ENCODE measurements at places on chromosomes 1 and 21.
A peak's percentile ranks its signal among the peaks of the same experiment; 100 is the strongest.

DNA sequence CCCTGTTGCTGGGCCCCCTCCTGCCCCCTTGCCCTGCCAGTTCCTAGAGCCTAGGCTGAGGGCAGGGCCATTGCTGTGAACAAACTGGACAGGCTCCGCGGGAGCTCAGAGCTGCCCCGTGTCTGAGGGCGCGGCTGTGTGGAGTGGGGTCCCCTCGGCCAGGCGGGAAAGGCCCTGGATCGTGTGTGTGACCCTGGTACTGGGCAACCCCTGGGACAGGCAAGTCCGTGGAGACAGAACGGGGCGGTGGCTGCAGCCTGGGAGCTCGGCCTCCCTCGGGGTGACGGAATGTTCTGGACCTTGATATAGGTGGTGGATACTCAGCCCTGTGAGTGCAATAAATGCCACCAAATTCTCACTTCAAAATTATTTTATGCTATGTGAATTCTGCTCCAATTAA lies 27.7 kb upstream of the C1orf159 start:
- peak; percentile 77 for DNase-seq

DNA sequence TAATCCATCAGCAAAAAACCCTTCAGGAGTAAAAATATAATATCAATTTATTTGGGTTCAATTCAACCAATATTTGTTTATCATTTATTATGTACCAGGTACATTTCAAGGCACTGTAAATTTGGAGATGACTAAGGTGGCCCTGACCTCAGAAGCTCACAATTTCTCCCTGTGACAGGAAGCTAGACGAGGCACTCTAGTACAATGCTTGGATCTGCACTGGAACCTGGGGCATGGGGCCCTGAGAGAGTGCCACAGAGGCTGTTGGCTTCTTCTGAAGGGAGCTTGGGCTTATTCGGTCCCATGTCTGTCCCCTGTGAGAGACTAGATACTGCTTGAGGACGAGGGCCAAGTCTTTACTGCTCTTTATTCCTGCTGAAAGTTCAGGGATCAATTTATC lies 31.5 kb downstream of the RHOU start:
- no peak for DNase-seq

DNA sequence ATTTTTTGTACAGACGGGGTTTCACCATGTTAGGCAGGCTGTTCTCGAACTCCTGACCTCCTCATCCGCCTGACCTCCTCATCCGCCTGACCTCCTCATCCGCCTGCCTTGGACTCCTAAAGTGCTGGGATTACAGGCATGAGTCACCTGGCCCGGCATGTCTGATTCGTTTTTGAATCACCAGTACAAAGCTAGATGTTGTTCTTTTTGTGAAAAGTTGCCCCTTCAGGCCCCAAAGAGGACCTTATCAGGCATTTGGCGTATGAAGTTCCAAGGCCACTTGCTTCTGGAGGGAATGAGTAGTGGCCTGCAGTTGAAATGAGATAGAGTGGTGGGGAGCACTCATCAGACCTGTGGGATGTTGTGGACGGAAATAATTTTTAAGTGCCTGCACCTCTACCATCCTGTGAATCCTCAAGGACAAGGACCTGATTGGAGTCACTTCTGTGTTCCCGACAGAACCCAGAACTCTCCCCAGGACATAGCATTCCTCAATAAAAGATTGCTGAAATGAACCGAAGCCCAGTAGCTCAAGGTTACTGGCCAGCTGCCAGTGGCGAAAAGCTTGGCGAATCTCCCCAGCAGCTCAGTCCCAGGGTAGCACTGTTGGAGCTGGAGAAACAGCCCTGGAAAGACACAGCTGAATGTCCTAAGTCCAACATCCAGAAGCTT lies 50.1 kb downstream of the NDUFS5 start:
- DNase-seq: peak; percentile 37

DNA sequence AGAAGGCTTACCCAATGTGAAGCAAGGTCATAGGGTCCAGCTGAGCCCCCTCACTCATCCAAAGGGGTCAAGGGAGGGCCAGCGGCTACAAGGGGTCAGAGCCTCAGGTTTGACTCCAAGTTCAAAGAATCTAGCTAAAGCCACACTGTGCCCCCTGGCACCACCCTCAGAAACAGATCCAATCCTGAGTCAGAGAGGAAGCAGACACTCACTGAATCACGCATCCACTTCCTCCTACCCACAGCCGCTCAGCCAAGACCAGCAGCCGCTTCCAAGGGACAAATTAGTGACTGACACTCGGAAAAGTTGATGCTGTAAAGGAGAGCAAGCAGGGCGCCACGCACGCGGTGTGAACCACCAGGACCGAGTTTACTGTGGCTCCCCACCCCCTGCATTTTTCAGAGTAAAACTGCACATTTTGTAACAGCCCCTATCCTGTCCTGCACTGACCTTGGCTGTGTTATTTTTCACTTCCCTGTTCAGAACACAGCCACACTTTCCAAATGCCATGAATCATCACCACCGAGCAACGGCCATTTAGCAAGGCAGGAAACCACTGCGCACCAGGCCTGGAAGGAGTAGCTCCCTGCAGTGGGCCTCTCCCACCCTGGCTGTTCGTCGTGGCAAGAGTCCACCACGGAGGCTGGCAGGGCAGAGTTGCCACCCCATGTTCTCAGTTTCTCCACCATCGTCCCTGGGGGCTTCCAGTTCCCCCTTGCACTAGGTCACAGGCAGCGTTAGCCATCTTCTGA lies 147.8 kb downstream of the TOMM20 start:
- DNase-seq: peak; percentile 64

DNA sequence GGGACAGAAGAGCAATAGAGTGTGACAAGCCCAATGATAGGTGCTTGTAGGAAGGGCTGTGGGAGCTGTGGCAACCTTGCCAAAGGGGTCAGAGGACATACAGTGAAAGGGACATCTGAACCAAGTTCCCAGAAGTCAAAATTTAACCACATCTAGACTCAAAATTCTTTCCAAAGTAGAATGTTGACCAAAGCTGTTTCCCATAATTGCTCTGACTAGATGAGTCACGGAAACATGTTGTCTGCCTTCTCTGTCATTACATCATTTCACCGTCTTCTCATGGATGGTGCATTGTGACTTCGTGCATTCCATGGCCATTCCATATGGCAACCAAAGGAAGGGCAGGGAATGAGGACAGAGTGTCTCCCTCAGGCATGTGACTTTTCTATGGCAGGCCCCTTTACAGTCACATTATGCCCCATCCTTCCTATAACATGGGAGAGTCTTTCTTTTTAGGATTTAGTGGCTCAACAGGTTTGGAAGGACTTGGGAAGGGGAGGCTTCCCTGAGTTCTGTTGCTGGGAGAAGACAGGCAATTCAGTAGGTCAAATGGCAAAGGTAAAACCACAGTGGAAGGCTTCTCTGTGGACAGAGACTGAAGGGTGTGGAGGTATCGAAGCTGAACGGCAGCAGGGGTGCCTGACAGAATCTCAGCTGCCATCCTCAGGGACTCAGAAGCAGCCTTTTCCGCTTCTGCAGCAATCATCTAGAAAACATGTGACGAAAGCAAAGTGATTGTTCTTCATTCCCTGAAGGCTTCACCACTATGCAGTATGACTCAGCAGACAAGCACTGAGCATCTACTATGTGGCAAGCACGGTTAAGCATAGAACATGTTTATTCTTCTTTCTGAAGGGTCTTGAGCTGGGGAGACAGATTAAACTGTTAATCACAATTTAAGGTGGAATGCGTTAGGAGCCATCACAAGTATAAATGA lies 24.7 kb downstream of the NPHS2 start:
- no peak for DNase-seq

GRCh38 chr1:174964261-174964971 lies 35.3 kb upstream of the CACYBP start:
- DNase-seq: no peak

DNA sequence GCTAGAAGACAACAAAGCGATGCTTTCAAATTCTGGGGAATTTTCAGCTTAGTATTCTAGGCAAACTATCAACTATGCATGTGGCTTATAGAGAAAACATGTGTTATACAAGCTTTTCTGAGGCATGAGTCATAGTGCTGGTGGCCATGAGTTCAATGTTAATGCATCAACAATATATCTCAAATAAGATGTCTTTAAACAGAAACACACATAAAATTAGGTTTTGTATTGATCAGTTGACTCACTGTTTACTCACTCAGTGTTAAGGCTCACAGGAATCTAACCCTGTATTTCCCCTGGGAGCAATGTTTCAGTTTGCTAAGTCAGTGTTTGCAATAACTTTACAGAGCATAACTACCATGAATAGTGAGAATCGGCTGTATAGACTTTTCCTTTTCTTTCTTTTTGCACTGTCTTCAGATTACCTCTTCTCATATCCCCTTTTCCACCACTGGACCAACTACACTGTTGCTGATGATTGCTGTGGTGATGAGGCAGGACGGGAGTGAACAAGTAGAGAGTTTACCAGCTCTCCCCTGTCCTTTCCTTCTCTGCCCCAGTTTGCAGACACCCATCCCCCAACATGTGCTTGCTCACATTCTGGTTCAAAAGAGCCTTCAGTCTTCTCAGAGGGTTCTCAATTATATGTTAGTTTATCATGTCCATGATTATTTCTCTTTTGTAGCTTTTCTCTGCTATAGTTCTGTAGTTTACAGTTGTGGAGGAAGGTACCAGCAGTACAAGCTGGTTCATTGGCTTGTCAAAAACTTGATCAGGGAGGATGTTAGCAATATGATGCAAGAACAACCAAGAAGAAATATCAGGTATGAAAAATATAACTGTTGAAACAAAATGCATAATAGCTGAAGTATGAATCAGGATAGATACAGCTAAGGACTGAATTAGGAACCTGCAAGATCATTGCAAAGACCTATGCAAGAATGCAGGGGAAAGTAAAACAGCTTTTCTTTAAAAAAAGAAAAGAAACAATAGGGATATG lies 23.9 kb downstream of the CD2 start:
- DNase-seq: no peak

DNA sequence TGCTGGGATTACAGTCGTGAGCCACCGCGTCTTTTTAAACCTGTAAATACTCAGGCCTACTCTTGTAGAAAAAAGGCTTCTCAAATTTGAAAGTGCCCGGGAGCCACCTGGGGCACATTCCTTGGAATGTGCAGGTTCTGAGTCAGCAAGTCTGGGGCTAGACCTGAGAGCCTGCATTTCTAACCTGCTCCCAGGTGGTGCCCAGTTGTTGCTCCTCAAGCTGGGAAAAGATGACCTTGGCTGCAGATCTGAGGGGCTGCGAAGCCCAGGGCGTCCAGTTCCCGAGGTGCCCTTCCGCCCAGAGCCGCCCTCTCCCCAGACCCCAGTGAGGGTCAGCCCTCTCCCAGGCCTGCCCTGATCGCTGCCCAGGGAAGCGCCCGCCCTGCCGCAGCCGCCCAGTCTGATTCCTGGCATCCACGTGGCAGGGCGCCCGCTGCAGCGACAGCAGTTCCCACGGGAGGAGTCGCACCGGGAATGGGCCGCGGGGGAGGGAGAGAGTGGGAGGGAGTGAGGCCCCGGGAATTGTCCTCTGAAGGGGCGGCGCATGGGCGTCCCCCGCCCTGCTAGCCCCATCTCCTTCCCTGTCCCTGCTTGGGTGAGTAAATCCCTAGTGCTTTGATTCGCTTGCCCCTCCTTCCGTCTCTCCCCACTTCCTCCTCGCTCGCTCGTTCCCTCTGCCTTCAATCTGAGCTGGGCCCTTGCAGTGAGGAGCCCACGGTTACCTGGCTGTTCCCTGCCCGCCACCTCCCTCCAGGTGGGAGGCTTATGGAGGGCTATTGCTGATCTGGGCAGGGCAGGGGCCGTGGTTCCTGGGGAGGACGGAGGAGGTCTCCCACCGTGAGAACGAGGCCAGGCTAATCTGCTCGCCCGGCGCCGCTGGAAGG lies 18.8 kb upstream of the TENT5B start:
- DNase-seq: peak; percentile 86

GRCh38 chr1:7616076-7616832 lies 154.8 kb upstream of the VAMP3 start:
- no peak for DNase-seq

DNA sequence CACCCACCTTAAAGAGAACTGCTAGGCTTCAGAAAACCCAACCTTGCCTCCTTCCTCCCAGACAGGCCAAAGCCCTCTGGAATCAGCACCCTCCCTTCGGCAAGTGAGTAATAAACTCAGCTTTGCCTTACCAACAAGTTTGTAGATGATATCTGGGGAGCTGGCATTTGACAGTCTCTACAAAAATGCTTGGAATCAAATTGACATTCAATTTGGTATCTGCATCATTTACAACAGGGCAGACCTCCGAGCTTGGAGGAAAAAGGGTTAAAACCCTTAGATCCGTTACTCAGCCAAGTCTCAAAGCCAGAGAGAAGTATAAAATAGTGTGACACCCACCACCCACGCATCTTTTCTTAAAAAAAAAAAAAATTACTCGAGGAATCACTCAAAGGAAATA lies 149.3 kb upstream of the EDN2 start:
- DNase-seq: no peak

GRCh38 chr1:9753121-9753531 lies 70.6 kb downstream of the CLSTN1 start:
- no peak for DNase-seq

DNA sequence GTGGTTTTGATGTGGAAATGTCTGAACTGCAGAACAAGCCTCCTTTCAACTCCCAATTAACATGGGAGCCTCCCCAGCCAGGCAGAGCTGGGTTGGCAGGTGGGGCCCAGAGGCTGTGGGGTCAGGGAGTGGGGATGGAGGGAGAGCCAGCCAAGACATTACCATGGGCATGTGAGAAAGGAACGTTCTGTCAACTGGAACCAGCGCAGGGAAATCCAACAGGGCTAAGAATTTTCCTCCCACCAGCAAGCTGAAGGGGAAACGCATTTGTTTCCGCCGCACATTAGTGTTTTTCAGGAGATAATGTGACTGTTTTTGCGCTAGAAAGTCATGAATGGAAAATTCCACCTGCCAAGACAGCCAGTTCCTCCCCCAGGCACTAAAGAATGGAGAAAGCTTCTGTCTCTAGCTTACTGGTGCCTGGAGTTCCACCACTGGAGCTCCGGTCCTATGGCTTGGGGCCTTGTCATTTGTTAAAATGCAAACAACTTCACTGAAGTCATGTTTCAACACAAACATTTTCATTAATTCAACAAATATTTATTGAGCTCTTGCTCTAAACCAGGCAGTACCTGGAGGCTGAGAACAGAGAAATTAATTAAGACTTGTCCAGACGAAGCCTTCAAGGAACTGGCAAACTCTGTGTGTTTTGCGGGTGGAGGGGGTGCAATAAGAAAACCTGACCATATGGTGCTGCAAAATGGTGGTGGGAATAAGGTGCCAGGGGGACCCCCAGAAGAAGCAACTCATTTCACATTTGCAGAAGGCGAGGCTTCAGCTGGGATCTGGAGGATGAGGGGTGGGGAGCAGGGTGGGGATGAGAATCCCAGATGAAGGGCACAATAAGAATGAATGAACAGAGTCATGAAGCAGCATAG lies 305.1 kb downstream of the MATN1 start:
- DNase-seq: no peak

DNA sequence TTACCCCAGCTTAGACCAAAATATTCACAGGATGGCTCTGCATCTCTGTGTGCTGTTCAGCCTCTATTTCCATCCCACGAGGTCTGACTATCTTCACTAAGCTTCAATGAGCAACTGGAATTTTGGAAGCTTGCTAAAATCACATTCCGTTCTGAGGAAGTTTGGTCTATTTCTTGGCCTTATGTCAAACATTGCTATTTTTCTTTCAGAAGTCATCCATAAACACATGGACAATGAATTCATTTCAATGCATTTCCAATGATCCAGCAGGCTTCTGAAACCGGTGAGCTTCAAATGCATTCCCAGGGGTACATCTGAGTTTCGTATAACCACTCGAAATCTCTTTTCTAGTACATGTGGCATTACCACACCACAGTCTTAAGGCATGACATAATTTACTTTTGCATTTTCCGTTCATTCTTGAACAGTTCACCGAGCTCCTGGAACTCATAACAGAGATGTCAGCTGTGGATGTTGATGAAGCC lies 294.1 kb upstream of the KAZN start:
- DNase-seq: no peak

Data from mucosa of descending colon (tissue), 3 donors.